ENCODE measurements at places on chromosomes 11 and 22. TPM values are rescaled to one million over a fixed set of nuclear protein-coding genes. Genes with fewer than 3 reads are reported as not detected.

Gene KRTAP5-2
- not detected for total RNA-seq

Gene GLB1L2
- total RNA-seq, result 10.0 TPM

- DNase-seq, result no peak
Measured at GRCh38 chr11:30579415-30580175, 6.6 kb downstream of the MPPED2 start.

Gene SLC36A4
- total RNA-seq, result 19.4 TPM

- DNase-seq, result peak; percentile 69
Measured at GRCh38 chr11:64233913-64234586, at the start of gene VEGFB. TSS of gene VEGFB (plus strand) at chr11:64234584. CDS start at chr11:64234834, 250 bp downstream.

DNA sequence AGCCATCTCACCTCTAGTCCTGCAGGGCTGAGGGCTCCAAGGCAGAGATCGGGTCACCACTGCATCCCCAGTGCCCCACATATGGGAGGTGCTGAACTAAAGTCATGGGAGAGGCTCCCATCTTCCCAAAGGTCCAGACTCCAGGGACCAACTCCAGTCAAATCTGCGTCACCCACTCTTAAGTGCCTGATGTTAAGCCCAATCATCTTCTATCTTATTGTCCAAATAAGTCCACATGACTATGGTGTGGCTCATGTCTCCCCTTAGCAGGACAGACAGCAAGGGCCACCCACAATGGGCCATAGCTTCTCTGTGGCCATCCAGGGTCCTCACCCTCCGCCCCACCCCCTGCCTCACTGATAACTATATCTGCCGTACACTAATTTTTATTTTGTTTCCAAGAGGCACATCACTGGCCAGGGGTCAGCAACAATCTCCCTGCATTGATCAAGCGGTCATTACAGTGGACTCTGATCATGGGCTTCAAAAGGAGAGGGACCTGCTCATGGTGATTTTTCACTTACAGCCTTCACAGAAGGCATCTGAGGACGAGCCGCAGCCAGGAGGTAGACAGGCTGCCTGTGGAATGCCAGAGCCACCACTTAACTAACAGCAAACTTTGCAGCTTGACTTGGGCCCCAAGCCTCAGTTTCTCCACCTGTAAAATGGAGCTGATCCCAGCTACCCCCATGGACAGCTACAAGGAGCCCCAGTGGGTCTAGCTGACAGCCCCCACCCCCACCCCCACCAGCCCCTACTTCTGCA lies 23.3 kb downstream of the MYH9 start:
- no peak for DNase-seq

- no peak for DNase-seq
Measured at GRCh38 chr11:61609980-61610366, 29.1 kb upstream of the SYT7 start.

Gene THY1
- total RNA-seq, result 17.5 TPM

GRCh38 chr22:17606496-17606895 lies 22.1 kb downstream of the ATP6V1E1 start:
- no peak for DNase-seq

GRCh38 chr22:45268958-45269844 lies 15.5 kb upstream of the UPK3A start:
- DNase-seq, result peak; percentile 89

Gene OR4D5
- not detected for total RNA-seq

Gene MUC5B
- 0.38 TPM for total RNA-seq

- DNase-seq, result no peak
Measured at GRCh38 chr22:39132871-39133524, 19.5 kb downstream of the CBX7 start.

Gene C11orf97
- total RNA-seq, result not detected

DNA sequence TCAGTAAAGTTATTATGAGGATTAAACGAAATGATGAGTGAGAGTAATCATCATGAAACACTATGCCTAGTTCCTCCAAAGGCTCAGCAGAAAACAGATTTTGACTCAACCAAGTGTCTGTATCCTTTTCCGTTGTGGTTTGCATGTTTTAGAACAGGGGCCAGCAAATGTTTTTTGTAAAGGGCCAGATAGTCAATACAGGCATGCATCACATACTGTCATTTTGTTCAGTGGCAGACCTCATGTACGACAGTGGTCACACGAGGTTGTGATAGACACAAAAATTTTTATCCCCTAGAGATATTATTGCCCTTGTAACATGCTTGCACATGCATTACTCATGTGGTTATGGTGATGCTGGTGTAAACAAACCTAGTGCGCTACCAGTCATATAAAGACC lies 81.9 kb upstream of the SLC25A18 start:
- no peak for DNase-seq

- no peak for DNase-seq
Measured at GRCh38 chr11:116274521-116274920, 498.3 kb downstream of the BUD13 start.

DNA sequence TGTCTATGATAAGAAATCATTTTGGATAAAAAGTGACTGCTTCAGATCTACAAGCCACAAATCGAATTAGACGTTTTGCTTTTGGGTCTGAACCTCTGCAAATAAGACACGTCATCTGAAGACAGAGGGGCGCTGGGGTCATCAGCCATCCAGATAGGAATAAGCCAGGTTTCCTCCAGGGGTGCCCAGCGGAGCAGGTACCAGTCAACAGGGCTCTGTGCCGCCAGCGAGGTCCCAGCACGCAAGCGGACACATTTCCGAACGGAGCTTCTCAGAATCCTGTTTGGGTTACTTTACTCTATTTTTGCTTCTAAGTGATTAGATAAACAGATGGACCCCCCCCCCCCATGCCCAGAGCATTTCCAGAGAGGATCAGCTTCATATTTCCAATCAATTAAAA lies 873.8 kb downstream of the BRD1 start:
- DNase-seq, result no peak

GRCh38 chr11:75338516-75339208 lies 12.8 kb downstream of the ARRB1 start:
- no peak for DNase-seq

- DNase-seq, result no peak
Measured at GRCh38 chr11:132365650-132366049, 995.2 kb downstream of the NTM start.

GRCh38 chr11:37422511-37422910 lies 824.5 kb upstream of the RAG2 start:
- DNase-seq, result no peak

DNA sequence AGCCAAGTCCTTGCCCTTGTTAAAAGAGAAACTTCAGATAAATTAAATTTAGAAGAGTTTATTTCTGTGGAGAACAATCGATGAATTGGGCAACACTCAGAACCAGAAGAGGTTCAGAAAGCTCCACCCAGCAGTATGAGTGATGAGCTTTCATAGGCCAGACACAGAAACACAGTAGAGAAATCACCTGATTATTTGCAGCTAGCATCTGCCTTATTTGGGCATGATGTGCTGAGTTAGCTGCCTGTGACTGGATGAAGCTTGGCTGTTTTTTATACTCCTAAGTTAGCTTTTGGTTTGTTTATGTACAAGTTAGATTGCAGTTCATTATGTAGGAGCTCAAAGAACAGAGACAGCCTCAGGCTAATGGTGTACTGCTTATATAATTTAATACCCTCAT lies 269.5 kb upstream of the SESN3 start:
- DNase-seq, result no peak

Gene SNAP29
- 25.4 TPM for total RNA-seq

- no peak for DNase-seq
Measured at GRCh38 chr11:1822648-1823375, 12.0 kb upstream of the SYT8 start.

DNA sequence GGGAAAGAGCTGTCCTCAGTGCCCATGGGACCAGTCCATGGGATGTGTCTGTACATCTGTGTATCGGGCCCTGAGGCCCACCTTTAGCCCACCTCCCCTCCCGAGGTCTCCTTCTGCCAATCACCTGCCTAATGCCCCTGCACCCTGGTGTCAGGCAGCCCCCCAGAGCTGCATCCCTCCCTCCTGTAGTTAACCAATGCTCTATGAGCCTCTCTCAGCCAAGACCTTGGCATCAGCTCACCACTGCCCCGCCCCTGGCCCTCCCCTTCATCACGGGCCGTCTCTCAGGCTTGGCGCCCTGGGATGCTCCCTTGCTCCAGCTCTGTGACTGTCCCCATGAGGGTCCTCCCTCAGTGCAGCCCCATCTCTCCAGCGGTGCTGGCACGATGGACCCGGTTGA lies 18.5 kb downstream of the MGAT3 start:
- no peak for DNase-seq

Gene SYT9
- 1.5 TPM for total RNA-seq

Gene GAL3ST1
- total RNA-seq, result 16.1 TPM

Gene SCGB2A2
- total RNA-seq, result not detected

GRCh38 chr11:27421819-27422494 lies 50.6 kb downstream of the LGR4 start:
- no peak for DNase-seq

Gene RCOR2
- total RNA-seq, result 0.76 TPM

GRCh38 chr22:31752096-31752847 lies 1.5 kb upstream of the DEPDC5 start:
- DNase-seq, result no peak

GRCh38 chr11:116787436-116787785 lies 412 bp downstream of the ZPR1 start:
- no peak for DNase-seq

DNA sequence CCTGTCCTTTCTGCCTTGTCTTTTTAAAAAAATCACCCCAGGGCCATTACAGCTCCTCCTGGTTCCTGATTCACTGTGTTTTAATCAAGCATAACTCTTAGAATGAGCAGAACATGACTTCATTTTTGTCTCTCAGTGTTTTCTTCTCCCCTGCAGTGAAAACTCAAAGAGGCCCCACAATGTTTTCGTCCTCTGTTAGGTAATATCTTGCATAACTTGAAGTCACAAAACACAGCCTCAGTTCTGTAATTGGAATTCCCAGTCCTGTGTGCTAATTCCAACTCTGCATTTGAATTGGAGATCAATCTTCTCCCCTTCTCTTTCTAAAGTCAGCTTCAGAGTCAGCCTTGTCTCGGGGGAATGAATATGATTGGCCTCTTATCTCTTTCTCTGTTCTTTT lies 186.5 kb upstream of the NAV2 start:
- no peak for DNase-seq

DNA sequence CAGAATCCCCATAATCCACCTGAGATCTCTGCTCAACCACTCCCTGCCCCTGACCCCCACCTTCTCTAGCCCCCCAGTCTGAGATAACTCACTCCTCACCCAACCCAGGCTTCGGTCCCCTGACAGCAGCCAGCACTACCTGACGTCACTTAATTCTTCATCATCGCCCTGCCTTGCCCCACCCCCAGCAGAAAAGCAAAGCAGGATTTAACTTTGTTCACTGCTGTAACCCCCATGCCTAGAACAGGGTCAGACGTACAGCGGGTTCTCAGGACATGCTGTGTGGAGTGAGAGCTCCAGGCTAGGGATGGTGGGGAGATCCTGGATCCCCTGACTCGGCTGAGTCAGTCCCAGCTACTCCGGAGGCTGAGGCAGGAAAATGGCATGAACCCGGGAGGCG lies 45.8 kb downstream of the ELFN2 start:
- DNase-seq, result no peak

DNA sequence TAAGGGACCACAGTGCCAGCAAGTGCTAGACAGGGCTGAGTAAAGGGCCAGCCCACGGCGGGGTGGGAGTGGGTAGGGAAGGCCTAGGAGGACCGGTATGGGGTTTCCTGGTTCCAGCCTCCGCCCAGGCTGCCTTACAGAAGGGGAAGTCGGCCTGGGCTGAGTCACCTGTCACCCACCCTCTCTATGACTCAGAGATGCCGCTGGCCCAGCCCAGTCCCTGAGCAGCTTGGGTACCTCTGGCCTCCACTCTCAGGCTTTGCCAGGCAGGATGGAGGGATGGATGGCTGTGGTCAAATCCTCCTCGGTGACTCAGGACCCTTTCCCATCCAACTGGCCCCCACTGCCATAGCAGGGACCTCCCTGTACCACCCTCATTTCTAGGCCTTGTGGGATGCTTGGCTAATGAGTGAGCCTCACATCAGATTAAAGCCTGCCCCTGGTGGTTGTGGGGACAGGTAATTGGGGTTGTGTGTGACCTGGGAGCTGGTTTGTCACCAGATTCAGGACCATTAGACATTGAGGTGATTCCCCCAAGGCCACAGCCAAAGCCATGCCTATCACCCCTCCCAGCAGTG lies 13.9 kb downstream of the SLC35E4 start:
- DNase-seq, result no peak

- no peak for DNase-seq
Measured at GRCh38 chr11:131978351-131978750, 607.9 kb downstream of the NTM start.

Measured in kidney (tissue), 22 donors.